Cerebellar cortex (tissue), 1 donor: ENCODE measurements at places on chromosomes 3 and 15.
A peak's percentile ranks its signal among the peaks of the same experiment; 100 is the strongest.

GRCh38 chr15:90814191-90814821, 54.1 kb upstream of the FURIN start:
- DNase-seq = peak; percentile 41

GRCh38 chr15:66622591-66623022, 56.8 kb upstream of the LCTL start:
- no peak for DNase-seq

- DNase-seq = no peak
Observed at GRCh38 chr3:39136533-39137434, 16.6 kb downstream of the CSRNP1 start.

DNA sequence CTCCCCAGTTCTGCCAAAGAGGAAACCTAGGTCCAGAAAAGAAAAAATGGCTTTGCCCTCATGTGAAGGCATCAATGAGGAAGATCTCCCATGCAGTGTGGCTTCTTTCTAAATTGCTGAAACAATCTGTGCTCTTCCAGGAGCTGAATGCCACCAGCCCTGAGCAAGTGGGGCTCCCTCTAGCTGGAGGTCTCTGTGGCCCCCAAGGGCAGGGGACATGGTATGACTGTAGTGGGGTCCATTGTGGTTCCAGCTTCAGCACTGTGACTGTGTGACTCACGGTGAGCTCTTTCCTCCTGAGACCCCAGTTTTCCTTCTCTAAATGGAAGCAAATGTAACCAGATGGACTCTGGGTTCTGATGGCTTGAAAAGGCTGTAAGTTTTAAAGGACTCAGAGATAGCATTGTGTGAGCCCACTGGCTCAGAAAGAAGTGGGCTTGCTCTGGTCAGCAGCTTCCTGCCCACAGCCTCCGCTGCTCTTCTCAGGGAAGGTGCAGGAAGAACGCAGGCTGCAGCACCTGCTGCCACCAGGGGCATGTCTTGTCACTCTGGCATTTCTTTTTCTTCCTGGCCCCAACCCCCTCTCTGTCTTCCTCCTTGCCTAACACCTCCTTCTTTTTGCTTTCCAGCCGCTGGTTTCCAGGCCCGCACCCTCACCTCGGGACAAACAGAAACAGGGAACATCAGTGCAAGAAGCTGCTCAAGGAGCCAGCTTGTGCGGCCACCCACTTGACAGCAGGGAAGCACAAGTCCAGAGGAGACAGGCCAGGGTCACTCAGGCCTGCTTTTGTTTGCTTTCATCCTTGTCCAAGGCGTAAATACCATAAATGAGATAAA, 5.8 kb upstream of the CXCR6 start:
- DNase-seq = no peak

DNA sequence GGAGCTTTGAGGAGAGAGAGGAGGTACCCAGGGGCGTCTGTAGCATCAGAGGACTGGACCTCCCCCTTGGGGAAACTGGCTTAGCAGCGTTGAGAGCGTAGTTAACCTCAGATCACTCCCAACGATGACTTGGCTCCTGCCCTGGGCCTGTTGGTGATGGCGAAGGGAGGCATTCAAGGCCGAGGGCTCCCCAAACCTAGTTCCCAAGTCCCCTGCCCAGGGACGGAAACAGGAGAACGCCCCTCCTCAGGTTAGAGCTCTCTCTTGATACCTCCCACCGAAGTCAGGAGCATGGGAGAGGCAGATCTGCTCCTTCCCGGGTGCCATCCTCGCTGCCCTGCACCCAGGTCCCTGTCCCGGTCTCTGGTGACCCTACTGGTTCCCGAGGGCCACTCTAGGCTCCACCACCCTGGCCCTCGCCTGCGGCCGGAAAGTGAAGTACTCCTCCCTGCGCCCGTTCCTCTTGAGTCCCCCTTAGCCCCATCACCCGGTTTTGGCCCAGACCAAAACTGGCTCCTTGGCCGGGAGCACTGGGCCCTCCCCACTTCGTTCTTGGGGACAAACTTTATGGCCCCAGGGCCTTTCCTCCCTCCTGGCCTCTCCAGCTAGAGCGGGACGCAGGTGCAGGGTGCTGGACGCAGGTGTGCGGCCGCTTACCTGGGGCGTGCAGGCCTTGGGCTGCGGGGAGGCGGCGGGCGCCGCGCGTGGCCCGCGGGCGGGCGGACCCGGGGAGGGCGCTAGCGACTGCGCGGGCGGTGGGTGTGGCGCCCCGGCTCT, 2.6 kb upstream of the SKOR1 start:
- DNase-seq = peak; percentile 25

GRCh38 chr3:135383301-135383700, 582.2 kb upstream of the PPP2R3A start:
- no peak for DNase-seq

- no peak for DNase-seq
Observed at GRCh38 chr15:78762985-78763795, 48.1 kb downstream of the ADAMTS7 start.

- no peak for DNase-seq
Observed at GRCh38 chr3:194572944-194573491, 60.2 kb downstream of the TMEM44 start.

- DNase-seq = no peak
Observed at GRCh38 chr3:152176241-152176640, 92.5 kb upstream of the MBNL1 start.

- no peak for DNase-seq
Observed at GRCh38 chr3:133136114-133137041, 98.2 kb downstream of the TMEM108 start.

DNA sequence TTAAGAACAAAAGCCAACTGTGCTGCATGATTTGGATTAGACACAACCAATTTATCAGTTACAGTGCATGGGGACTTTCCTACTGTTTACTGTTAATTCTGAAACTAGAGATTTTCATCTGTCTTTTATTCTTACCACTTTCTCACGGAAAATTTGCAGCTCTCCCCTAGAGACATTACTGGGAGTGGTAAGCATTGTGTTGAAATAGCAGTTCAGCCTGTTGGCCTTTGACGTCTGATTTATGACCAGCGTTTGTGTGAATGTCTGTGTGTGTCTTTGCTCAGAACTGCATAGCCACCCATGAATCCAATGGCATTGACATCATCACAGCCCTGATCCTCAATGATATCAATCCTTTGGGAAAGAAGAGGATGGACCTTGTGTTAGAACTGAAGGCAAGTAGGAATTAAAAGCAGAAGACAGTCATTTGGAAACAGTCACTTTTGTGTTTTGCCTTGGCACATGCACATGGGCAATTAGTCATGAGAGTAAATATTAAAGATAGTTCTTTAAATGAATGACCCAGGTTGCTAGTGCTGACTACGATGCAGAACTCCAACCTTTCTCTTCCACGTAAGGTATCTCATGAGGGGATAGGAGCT, 202.2 kb upstream of the BHLHE40 start:
- no peak for DNase-seq
